ENCODE measurements at places on chromosomes 16 and 17.

DNA sequence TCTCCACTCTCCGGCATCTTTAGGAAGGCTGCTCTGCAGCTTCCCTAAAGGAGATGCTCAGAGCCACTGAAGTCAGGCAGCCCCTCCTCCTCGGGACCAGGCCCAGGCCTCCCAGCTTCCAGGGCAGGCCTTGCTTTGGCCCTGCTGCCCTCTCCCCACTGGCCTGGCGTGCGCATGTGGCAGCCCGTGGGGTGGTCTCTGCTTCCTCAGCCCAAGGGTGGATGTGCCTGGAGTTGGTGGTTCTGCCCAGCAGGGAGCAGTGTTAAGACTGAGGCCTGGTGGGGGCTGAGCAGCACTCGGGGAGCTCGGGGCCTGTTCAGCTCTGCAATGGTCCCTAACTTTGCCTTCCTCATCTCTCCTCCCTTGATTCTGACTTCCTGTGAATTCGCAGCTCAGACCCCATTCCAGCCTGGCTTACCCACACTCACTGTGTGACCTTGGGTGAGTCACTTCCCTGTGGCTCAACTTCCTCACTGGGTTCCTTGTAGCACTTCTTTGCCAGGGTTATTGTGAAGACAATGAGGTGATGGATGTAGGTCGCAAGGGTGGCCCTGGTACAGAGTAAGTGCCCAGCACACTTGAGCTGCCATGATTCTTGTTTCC is 63.2 kb downstream of the NKD1 start:
- no peak for DNase-seq

- no peak for DNase-seq
Observed at GRCh38 chr16:81107511-81107910, 11.3 kb upstream of the GCSH start.

GRCh38 chr17:8120520-8121406 is 2.4 kb upstream of the ALOXE3 start:
- DNase-seq: peak; percentile 55

GRCh38 chr16:64975821-64976220 is 146.0 kb downstream of the CDH11 start:
- DNase-seq: no peak

- no peak for DNase-seq
Observed at GRCh38 chr16:15052747-15053476, 3.0 kb downstream of the NTAN1 start.

GRCh38 chr17:78000341-78000740 is 41.8 kb downstream of the TNRC6C start:
- no peak for DNase-seq

DNA sequence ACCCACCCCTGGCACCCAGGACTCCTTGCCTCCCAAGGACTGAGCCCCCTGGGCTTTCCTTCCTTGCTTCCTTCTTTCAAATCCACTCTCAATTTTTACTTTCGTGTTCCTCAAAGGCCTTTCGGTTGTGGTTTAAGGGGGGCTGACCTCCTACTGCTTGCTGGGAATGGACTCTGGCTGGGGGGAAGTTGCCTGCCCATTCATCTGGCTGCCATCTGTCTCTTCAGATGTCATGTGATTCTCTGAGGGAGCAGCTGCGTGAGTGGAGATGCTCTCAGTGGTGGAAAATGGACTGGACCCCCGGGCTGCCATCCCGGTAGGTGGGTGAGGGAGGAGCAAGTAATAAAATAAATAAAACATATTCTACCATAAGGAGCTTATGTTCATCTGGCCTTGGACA is 93.8 kb upstream of the RPRML start:
- DNase-seq: no peak

- no peak for DNase-seq
Observed at GRCh38 chr16:66425651-66426050, 1.4 kb upstream of the BEAN1 start.

GRCh38 chr17:41697122-41697962 is 8.7 kb downstream of the EIF1 start:
- DNase-seq: no peak

DNA sequence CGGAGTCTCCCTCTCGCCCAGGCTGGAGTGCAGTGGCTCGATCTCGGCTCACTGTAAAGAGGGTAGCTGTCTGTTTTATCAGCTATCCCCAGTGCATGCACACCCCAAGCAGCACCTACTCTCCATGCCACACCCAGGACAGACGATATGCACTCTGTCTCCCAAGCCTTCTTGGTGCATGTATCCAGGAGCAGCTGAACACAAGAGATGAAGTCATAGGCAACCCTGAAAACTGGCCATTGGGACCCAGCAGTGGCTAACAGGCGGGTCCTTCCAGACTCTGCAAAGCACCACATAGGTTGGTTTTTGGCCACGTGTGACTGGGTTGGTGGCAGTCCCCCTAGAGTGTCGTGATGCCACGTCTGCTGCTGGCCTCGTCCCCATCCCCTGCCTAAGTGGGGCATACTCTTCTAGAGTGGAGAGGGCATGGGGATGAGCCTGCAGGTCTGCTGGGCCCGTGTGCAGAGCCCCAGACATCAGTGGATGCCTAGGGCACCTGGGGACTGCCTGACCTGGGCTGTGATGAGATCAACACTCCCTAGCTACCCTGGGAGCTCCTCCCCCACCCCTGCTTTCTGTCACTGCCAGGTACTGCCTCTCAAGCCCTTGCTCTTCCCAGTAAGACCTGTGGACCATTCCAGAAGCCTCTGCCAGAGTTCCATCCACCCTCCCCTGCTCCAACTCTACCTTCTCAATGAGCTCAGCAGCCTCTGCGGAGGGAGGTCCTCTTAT is 9.3 kb downstream of the PDE6G start:
- no peak for DNase-seq

GRCh38 chr17:68238871-68239253 is 9.0 kb upstream of the AMZ2 start:
- DNase-seq: peak; percentile 38

DNA sequence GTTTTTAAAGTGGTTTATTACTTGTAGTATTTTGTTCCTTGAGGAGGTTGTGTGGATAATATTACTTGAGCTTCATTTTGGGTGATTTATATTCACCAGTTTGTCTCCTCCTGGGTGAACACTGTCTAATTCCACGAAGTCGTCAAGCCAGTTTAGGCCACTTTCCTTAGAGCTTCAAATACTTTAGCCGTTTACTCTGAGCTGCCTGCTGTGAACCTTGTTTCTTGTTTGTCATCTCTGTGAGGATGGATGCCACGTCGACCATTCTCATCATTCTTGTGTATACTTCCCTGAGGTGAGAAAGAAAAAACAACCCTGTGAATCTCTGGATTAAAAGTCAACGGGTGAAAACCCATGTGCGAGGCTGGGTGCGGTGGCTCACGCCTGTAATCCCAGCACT is 9.0 kb downstream of the KRT24 start:
- DNase-seq: no peak

GRCh38 chr17:74862108-74862901 is 2.6 kb upstream of the GRIN2C start:
- DNase-seq: peak; percentile 67

DNA sequence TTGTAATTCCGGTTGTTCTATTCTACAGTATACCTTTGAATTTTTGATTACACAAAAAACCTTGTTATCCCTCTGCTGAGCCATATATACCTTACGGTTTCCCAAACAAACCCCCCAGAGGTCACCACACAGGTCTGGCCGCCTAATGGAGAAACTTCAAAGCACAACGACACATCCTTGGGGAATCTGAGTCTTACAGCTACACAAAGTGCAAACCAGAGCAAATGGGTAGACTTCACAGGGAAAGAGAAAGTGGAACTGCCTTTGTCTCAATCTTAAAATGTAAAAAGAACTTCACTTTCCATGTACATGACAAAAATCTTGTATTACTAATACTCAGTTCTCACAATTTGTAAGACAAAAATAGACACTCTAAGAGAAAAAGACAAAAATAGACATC is 2.7 kb downstream of the FBXO31 start:
- no peak for DNase-seq

- DNase-seq: no peak
Observed at GRCh38 chr17:49353607-49354006, 8.4 kb downstream of the ZNF652 start.

DNA sequence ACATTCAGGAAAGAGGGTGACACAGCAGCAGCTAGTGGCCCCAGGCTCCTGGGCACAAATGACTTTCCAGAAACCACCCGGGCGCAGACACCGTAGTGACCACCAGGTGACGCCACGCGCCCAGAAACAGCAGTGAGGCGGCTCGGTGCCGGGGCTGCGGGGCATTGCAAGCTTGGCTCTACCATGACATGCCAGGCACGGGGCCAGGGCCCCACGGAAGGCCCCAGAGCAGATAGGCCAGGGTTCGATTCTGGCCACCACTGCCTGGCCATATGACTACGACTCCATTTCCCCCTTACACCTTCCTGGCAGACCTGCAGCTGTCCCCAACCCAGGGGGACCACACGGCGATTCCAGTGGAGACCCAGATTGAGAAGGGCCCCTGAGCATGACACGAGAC is 6.7 kb downstream of the RHBDF1 start:
- DNase-seq: peak; percentile 83

GRCh38 chr17:45223539-45224528 is 2.1 kb downstream of the FMNL1 start:
- peak; percentile 75 for DNase-seq

DNA sequence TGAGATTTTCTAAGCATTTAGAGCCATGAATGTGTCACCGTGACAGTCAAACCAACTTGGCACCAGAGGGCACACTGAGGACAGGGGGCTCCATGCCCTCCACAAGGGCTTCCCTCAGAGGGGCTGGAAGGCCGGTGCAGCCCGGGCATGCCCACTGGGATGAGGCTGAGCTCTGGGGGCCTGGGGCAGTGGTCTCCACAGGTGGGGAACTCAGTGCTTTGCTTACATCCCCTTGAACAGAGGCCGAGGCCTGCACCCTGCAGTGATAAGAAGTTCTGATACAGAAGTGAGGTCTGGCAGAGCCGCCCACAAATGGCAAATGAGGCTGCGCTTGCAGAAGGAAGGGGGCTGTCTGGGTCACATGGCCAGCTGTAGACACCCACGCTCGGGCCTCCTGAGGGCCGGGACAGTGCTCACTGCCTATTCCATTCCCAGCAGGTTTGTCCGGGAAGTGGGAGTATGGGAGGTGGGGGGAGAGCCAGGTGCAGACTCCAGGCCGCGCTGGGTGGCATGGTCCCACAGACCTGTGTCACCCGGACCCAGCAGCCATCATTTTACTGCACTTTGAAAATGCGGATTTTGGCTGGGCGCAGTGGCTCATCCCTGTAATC is 116.8 kb upstream of the CREBBP start:
- DNase-seq: no peak

DNA sequence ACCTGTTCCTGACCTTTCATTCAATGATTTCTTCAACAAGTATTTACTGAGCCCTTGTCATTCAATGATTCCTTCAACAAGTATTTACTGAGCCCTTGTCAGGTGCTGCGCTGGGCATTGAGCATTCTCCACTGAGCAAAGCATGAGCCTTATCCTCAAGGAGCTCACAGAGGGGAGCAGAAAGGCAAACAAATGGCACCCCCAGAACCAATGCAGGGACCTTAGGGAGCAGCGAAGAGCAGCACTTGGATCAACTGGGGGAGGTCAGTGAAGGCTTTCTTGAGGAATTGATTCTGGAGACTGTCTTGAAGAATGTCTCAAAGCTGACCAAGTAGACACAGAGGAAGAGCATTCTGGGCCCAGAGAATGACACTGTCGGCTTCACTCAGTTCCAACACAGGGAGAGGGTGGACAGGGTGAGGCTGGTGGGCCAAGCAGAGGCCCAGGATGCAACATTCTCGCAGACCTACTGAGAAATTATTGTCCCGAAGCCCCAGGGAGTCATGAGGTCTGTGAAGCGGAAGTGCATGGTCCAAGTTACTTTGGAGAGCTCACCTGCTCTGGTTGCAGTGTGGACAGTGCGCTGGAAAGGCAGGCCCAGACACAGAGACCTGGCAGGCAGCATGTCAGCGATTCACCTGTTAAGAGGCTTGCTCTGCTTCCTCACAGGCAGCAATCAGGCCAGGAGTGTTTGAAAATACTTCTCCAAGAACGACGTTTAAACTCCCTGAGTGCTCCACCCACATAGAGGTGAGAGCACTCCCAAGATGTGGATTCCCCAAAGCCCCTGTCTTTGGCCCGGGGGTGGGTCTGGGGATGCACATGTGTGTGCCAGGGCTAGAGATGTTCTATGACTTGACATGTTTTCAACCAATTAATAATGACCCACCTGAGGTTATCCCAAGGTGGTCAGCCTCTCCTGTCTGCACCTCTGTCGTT is 3.2 kb upstream of the MPO start:
- no peak for DNase-seq

GRCh38 chr16:80751167-80751566 is 53.2 kb downstream of the CDYL2 start:
- no peak for DNase-seq

GRCh38 chr16:66701026-66701425 is 4.5 kb upstream of the CMTM4 start:
- no peak for DNase-seq

DNA sequence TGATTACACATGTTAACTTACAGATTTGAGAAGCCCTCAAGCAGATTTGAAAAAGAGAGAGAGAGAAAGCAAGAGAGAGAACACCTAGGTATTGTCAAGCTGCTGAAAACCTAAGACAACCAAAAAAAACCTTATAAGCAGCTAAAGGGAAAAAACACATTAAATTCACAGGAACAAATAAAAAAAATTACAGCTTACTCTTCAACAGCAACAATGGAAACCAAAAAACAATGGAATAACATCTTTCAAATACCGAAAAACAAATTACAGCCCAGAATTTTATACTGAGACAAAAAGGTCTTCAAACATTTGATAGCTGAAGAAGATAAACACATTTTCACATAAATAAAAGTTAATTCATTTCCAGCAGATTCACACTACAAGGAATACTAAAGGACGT is 8.4 kb upstream of the CFAP20 start:
- no peak for DNase-seq

- peak; percentile 84 for DNase-seq
Observed at GRCh38 chr16:27426423-27427408, 24.7 kb downstream of the IL21R start.

DNA sequence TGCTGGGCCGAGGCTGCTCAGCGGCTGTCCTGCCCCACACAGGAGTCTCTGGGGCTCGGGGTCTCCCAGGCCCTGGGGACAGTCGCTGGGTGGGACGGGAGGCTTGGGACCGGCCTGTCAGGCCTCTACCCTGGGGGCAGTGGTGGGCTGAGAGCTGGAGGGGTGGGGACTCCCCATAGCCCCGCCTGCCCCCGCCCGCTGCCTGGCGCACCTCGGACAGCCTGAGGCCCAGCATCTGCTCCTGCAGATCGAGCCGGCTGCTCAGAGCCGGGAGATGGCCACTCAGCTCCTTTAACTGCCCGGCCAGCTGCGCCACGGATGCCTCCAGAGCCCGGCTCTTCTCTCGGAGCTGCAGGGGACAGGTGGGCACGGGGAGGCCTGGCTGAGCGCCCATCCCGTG is 6.7 kb downstream of the PERCC1 start:
- no peak for DNase-seq

DNA sequence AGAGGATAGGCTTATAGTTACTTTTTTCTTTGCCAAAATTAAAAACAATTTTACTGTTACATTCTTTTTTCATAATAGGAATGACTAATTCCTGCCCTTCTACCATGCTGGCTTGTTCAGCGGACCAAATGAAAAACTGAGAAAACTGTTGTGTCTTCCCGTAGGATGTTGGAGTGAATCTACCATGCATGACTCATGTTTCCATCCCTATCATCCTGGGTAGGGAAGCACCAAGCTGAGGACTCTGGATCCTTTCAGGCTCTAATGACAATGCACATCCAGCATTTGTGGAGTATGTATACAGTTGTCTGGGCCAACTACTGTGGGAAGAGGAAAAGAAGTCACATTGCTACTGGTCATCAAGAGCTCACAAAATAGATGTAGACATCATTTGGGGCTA is 41.1 kb upstream of the DHX8 start:
- no peak for DNase-seq

All from CD4-positive, alpha-beta T cell treated with Interleukin-15 for 4 hours (primary cell).